Muscle of leg (tissue), 16 donors: ENCODE measurements at places on chromosomes 3 and 15.

DNA sequence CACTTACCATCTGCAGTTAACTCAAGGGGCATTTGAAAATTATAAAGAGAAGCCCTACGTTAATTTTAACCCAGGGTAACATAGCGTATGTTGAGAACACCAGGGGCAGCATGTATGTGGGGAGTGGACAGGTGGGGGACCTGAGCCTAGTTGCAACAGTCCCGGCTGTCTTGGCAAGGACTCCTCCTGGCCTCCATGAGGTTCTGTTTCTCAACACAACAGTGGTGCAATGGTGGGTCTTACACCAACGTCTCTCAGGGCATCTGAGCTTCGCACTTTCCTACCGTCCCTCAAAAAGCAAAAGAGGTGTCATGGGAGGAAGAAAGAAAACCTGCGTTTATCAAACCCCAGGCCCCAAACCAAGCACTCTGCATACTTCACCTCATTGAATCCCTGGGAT is 50.6 kb downstream of the MGLL start:
- DNase-seq, result no peak

- peak; percentile 68 for DNase-seq
Measured at GRCh38 chr3:123089611-123090331, 22.9 kb downstream of the PDIA5 start.

DNA sequence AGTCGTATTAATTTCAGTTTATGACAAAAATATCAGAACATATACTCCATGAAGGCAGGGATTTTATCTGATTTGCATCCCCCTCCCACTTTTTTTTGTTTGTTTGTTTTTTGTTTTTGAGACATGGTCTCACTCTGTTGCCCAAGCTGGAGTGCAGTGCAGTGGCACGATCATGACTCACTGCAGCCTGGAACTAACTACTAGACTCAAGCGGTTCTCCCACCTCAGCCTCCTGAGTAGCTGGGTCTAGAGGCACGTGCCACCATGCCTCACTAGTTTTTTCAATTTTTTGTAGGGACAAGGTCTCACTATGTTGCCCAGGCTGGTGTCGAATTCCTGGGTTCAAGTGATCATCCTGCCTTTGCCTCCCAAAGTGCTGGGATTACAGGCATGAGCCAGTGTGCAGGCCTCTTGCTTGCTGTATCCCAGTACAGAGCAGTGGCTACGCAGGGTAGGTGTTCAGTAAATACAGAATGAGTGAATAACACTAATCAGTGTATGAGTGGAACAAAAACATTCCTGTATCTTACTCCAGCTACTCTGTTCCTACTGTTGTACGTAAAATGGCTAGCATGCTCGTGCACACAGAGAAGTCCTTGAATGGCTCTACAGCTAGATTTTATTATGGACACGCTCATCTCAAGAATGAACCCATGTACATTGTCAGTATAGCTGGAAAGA is 272.4 kb downstream of the FOXP1 start:
- no peak for DNase-seq

- DNase-seq, result no peak
Measured at GRCh38 chr15:96561593-96561992, 231.1 kb downstream of the NR2F2 start.

DNA sequence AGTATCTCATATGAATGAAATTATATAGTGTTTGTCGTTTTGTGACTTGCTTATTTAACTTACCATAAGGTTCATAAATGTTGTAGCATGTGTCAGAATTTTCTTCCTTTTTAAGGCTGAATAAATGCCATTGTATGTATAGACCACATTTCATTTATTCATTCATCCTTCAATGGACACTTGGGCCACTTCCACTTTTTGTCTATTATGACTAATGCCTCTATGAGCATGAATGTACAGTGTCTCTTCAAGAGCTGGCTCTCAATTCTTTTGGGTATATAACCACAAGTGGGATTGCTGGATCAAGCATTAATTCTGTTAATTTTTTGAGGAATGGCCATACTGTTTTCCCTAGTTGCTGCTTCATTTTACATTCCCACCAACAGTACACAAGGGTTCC is 156.1 kb downstream of the VPS8 start:
- no peak for DNase-seq

DNA sequence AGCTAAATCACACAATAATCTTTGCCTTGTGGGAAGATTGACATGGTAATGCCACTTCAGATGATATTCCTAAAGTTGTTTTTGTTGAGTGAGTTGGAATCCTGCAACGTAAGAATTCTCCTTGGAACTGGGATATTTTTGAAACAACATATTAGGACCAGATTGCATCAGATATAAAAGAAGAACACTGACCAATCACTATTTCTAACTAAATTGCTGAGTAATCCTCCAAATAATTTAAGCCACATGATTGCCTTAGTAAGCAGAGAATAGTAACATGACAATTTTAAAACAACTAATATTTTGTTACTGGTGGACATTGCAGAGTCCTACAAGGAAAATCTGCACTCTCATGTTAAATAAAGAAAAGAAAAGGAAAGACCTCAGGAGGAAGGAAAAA is 353.9 kb upstream of the LMCD1 start:
- DNase-seq, result no peak

DNA sequence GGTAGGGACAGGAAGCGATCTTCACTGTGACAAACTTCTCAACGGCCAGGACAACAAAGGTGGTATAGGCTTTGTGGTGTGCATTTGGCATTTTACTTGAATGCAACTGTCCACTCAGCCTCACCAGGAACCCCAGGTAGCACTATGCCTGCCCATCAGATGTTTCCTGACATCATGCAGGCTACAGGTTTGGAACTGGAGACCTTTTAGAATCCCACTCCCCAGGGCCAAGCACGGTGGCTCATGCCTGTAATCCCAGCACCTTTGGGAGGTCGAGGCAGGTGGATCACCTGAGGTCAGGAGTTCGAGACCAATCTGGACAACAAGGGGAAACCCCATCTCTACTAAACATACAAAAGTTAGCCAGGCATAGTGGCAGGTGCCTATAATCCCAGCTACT is 9.6 kb downstream of the STARD5 start:
- DNase-seq, result no peak

- peak; percentile 69 for DNase-seq
Measured at GRCh38 chr3:52245322-52246263, at the start of gene PPM1M. PPM1M (plus strand) TSS chr3:52245759; CDS start chr3:52245825, 66 bp downstream.
